MCF 10A (cell line): ENCODE measurements at places on chromosomes 11 and 22. TPM values are rescaled to one million over a fixed set of nuclear protein-coding genes. Genes with fewer than 3 reads are reported as not detected.

The WNT7B gene
- 0.28 and 0.39 TPM in 2 replicates for total RNA-seq

The KCNQ1 gene
- total RNA-seq, result not detected in 2 replicates

The MFRP gene
- not detected in 2 replicates for total RNA-seq

DNA sequence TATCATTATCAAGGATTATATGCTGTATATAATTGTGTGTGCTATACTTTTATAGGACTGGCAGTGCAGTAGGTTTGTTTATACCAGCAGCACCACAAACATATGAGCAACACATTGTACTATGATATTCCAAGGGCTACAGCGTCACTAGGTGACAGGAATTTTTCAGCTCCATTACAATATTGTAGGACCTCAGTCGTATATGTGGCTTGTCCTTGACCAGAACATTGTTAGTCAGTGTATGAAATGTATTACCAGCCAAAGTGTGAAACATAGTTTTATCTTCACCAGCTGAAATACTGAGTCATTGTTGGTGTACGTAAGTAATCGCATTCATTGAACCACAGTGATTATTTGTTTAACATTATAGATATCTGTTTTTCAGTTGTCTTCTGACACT is 20.4 kb downstream of the JHY start:
- H3K4me1 ChIP-seq, result peaks cover 2% of the 10 kb centered on the region
- no peaks in the 10 kb centered on the region for H3K36me3 ChIP-seq
- H3K27me3 ChIP-seq, result no peaks in the 10 kb centered on the region
- no peak overlapping the region for H3K27ac ChIP-seq
- DNase-seq, result no peak

GRCh38 chr11:8354622-8355415 is 91.1 kb upstream of the LMO1 start:
- no peak overlapping the region for H3K27ac ChIP-seq
- H3K4me1 ChIP-seq, result no peaks in the 10 kb centered on the region
- no peaks in the 10 kb centered on the region for H3K36me3 ChIP-seq
- no peak overlapping the region for H3K4me3 ChIP-seq
- H3K27me3 ChIP-seq, result peaks cover 33% of the 10 kb centered on the region
- no peak for DNase-seq

- H3K27ac ChIP-seq, result no peak overlapping the region
- no peaks in the 10 kb centered on the region for H3K27me3 ChIP-seq
Observed at GRCh38 chr11:69468221-69468620, 13.2 kb upstream of the LINC01488 start.

GRCh38 chr11:132674151-132674550 is 858.1 kb downstream of the OPCML start:
- no peaks in the 10 kb centered on the region for H3K27me3 ChIP-seq
- H3K36me3 ChIP-seq, result no peaks in the 10 kb centered on the region
- no peak overlapping the region for H3K4me3 ChIP-seq
- H3K27ac ChIP-seq, result no peak overlapping the region

DNA sequence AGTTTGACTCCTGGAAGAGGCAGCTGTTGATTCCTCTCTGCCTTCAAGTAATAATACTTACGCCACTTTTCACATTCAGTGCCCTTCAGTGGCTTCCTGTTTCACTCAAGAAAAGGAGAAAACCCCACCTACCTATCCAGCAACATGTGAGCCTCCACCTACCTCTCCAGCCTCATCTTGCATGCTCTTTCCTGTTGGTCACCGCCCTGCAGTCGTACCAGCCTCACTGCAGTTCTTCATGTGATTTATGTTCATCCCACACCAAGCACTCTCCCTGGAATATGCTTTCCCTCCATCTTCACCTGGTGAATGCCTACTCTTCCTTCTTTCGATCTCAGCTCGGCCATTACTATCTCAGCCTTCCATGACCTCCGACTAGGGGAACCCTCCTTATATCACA is 21.8 kb upstream of the YWHAH start:
- peaks cover 12% of the 10 kb centered on the region for H3K27me3 ChIP-seq
- no peak for DNase-seq
- no peaks in the 10 kb centered on the region for H3K4me1 ChIP-seq

- no peak for DNase-seq
- H3K27ac ChIP-seq, result no peak overlapping the region
- H3K4me1 ChIP-seq, result peaks cover 42% of the 10 kb centered on the region
- H3K4me3 ChIP-seq, result no peak overlapping the region
- peaks cover 26% of the 10 kb centered on the region for H3K36me3 ChIP-seq
- H3K27me3 ChIP-seq, result no peaks in the 10 kb centered on the region
Observed at GRCh38 chr22:30810105-30810504, 115.4 kb downstream of the OSBP2 start.
